ENCODE measurements at places on chromosomes 3 and 15.

- DNase-seq, result no peak
Observed at GRCh38 chr15:29074045-29074444, 188.3 kb downstream of the APBA2 start.

DNA sequence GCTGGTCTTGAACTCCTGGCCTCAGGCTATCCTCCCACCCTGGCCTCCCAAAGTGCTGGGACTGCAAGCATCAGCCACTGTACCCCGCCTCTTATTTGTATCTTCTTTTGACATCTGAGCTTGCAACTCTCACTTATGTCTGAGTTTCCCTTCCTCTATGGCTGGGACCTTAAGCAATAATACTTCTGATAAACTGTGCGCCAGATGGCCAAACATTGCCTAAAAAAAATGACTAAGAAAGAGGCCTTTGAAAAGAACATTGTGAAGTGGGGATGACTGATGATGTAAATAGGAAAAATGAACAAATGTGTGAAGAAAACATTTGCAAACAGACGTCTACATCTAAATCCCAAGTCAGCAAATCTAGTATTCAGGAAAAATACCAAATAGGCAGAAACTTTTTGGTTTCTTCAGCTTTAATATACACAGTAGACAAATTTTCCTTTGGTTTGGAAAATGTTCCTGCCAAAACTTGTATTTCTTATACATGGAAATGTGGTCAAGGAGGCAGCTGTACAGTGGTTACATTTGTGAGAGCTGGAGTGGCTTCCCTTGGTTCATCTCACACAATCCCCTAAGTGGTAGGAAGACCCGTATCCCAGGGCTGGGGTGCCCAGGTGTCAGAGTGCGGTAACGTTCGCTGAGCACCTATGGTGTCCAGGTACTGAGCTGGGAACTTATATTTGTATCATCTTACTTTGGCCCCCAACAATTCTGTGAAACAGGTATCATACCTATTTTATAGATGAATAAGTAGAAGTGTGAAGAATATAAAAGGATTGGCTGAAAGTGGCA lies 11.6 kb upstream of the TFRC start:
- no peak for DNase-seq

DNA sequence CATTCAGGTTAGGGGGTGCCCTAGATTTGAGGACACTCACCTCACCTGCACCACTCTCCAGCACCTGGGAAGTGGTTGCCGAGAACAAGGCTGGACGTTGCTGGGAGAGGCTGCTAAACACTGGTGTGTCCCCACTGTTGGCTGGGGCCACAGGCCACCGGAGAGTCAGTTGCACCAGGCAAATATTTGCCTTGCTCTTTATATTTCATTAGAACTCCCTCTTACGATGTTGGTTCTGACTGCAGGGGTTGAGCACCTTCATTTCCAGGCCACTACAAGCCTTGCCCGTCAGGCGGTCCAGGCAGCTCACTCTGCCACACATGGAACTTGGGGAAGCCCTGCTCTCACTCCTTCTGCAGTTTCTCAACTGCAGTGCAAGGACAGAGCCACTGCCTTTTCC lies 30.7 kb downstream of the HCN4 start:
- DNase-seq, result peak; percentile 52

DNA sequence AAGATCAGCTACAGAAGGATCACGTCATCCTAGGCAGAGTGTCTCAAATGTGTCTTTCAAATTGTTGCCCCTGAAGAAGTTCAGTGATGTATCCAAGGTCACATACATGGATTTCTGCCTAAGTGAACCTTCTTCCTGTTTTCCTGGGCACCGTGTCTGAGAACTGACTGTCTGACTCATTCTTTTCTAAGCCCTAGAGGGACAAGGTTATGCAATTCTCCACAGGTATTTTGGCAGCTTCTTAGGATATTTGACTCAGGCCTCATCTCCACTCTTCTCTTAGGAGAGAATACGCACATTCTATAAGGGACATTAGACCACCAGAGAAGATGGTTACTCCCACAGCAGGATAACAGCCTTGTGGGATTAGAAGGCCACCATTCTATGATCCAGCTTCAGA lies 391.9 kb upstream of the THBS1 start:
- DNase-seq, result no peak

- peak; percentile 44 for DNase-seq
Observed at GRCh38 chr3:105367406-105368213, 901 bp downstream of the ALCAM start.

DNA sequence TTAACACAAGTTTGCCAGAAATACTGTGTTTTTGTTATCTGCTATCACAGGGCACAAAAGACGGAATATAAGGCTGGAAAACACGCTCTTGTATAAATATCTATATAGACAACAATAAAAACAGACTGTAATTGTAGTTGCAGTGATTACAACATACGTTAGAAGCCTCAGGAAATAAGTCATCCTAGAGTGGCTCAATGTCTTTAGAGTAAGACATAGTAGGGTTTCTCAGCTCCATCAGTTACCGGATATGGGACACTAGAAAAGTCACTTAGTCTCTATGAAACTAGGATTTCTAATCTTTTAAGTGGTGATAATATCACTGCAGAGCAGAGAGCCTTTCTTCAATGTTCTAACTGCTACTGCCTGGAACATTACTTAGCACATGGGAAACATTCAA lies 208.8 kb downstream of the STAG1 start:
- DNase-seq, result no peak
